ENCODE measurements at places on chromosomes 2 and 18.

DNA sequence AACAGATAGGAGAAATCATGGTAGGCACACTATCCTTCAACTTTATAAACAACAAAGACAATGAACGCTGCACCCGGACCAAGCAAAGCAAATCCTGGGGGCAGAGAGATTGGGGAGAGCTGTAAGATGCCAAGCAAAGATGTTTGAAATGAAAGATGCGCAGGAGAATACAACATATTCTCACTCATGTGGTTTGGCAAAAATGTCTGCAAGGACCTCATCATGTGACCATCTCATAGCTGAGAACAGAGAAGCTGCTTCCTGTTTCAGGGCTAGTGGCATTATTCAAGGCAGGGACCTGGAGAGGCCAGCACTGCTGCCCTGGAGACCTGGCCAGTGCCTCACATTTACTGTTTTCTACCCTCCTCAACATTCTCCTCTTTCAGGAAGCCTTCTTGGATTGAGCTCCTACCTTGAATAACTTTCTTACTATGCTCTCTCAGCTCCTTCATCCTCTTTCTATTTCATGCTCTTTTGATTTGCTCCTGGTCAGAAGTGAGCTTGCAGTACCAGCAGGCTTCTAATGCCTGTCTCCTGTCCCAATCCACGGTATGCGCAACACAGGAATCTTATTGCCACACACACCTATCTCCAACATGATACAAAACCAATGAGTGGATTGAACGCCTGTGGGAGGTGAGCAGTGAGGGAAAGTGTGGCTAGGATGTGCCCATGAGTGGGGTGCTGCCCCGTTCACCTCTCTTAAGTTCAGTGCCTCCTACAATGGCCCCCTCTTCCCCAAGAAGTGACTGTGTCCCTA lies 133.0 kb downstream of the CELF4 start:
- no peak for DNase-seq

GRCh38 chr2:100230754-100231153 lies 88.4 kb upstream of the AFF3 start:
- no peak for DNase-seq

GRCh38 chr2:41853427-41854191 lies 194.2 kb upstream of the PKDCC start:
- DNase-seq: no peak

GRCh38 chr18:61528961-61529360 lies 195.7 kb downstream of the CDH20 start:
- no peak for DNase-seq

DNA sequence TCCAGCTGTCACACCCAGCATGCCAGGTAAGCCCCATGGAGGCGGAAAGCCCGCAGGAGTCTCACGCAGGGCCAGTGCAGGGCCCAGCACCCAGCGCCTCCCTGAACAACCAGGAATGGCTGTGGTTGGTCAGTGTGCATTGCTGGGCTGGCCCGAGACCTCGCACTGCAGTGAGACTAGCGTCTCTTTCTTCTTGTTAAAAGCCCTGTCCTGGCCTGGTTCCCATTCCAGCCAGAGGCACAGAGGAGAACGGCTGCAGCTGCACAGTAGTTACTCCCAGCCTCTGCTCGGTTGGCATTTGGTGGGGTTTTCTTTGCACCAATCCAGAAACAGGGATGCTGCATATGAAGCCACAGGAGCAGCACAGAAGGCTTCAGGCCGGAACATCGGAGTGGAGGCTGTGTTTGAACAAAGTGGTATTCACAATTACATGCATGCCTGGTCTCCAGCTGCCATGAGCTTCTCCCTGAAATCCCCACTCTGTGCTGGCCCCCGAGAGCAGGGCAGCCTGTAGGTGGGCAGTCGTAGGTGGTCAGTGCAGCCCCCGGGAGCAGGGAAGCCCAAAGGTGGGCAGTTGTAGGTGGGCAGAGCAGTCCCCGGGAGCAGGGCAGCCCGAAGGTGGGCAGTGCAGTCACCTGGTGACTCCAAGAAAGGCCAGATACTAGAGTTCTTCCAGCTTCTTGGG lies 163.7 kb upstream of the PXDN start:
- no peak for DNase-seq

All from breast epithelium (tissue), 4 donors.